NCI-H510A (cell line): ENCODE measurements at places on chromosomes 12 and 14.

DNA sequence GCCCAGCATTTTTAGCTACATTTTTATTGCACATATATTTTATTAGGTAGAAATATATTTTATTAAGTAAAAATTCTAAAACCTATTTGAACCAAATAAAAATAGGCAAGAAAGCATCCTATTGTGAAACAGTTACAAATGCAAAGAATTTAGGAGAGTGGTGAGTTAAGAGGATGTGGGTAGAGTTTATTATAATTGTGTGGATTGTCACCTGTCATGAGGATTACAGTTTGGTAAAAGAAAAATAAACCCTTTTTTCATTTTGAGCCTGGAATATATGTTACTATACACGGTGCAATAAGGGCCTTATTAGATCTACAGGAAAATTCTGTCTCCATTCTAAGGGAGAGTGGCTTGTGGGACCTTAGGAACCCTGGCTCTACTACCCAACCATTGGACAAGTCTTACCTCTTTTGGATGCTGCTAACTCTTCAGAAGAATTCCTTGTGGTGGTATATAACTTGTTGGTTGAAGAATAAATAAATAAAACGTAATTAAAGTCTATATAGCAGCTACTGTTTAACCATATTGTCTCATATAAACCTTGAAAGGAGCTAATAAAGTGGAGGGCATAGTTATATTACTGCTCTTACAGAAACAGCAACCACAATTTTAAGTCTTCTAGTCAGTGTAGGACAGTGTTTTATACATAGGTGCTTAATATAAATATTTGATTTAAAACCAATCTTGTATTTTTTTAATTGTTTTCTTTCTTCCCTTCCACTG is 67.8 kb downstream of the FGD4 start:
- DNase-seq: no peak

- no peak for DNase-seq
Measured at GRCh38 chr14:60508363-60508706, 611 bp upstream of the SIX6 start.

DNA sequence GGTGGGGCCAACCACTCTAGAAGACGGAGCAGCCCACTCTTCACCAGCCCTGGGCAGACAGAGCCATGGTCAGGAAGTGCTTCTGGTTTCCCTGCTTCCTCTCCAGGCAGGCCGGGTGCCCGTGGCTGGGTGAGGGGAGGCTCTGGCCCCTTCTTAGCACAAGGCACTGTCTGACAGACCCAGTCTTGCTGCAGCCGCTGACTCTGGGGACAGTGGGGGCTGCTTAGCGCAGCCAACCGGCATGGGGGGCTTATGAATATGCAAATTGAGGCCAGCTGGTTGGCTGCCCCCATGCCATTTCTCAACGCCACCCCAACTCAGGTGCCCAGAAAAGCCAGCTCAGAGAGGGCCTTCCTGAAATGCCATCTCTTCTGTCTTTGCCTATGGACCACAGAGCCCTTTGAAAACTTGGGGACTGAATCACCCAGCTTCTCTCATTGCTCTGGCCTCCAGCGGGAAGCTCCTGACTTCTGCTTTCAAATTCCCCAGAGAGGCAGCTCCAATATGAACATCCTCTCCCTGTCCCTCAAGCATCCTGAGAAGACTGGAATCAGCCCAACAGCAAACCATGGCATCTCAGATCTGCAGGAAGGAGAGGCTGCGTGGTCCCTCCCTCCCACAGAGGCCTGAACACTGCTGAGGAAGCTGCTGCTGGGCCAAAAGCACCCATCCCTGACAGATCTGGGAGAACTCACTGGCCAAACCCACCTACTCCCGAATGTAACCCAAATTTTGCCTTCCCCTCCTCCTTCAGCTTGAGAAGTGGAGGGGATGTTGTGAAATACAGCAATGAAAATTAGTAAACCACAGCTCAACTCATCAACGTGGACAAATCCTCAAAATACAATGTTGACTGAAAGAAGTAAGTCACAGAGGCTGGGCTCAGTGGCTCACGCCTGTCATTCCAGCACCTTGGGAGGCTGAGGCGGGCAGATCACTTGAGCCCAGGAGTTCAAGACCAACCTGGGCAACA is at the start of gene PROX2:
PROX2 (minus strand) TSS at position 205 of the 973 bp plus-strand sequence. CDS start 12,311 bp downstream, outside the sequence.
- no peak for DNase-seq

GRCh38 chr12:21697904-21698630 is 40.4 kb upstream of the LDHB start:
- DNase-seq: no peak

GRCh38 chr12:2017546-2018337 is 13.5 kb upstream of the DCP1B start:
- DNase-seq: no peak

- DNase-seq: no peak
Measured at GRCh38 chr12:90546511-90546910, 408.5 kb downstream of the CCER1 start.

GRCh38 chr12:19847294-19848059 is 408.2 kb downstream of the AEBP2 start:
- no peak for DNase-seq

DNA sequence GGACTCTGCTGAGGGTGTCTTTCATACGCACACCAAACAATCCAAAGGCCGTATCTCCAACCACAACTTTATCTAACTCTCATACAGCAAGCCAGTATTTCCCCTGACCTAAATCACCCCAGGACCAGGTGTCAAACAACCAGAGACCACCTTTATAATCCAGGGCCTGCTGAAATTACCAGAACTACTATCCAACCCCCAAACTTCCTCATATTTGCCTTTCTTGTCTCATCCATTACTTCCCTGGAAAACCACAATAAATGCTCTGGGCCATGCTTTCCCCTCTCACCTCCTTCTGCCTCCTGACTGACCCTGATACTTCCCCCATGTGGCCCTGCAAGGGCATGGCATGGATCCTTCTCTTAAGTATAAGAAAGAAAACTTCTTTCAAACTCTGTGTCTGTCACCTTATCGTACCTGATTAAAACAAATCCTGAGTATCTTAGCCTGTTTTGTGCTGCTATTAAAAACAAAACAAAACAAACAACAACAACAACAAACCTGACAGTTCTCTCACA is 44.7 kb upstream of the CRACR2A start:
- no peak for DNase-seq

GRCh38 chr12:75172611-75173010 is 37.0 kb downstream of the KCNC2 start:
- DNase-seq: no peak

GRCh38 chr14:93912782-93913181 is 14.4 kb upstream of the FAM181A start:
- DNase-seq: no peak

DNA sequence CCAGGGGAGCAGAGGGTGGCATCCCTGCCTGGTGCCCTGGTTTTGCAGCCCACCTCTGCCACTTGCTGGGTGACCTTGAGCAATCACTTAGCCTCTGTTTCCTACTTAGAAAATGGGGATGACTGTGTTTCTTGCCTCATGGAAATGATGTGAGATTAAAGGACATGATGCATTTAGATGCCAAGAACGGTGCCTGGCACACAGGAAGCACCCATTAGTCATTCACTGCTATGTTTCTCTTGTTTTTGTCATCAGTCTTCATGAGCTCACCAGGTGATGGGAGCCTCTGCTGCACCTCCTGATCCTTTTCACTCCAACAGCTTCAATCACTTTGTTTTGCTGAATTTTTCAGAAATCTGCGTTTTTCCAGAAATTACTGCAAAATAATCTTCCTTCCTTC is 23.6 kb upstream of the ATF1 start:
- no peak for DNase-seq

GRCh38 chr12:95494888-95495287 is 20.9 kb downstream of the METAP2 start:
- no peak for DNase-seq

DNA sequence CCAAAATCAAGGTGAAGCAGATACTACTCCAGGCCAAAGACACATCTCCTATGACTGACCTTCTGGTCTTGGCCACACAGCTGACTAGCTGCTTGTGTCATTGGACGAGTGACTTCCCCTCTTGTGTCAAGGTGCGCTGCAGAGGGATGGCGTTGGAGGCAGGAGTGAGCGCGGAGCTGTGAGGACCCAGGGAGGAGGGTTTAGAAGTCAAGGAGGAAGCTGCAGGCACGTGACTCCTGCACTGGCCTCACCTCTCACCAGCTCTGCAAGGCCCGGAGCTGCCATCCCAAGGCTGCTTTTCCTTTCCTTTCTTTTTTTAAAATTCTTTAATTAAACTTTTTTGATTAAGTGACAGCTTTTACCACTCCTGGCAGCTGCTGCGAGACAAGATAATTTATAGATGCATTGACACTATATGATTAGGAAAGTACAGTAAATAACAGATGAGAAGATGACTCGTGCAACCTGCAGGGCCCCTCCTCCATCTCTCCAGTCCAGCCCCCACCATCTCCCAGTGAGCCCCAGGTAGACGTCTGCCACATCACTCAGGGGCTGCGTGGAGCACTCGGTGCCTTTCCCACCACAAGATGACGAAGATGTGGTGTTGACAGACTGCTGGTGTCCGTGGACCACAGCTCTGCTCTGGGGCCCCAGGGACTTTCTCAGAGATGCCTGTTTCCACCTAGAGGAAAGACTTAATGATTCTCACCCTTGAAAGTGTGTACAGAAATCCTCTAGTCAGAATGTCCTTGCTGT is 350.6 kb downstream of the CACNA1C start:
- no peak for DNase-seq

- no peak for DNase-seq
Measured at GRCh38 chr12:56128670-56129205, 671 bp downstream of the ESYT1 start.

- no peak for DNase-seq
Measured at GRCh38 chr14:36096090-36096489, 80.4 kb downstream of the PTCSC3 start.

DNA sequence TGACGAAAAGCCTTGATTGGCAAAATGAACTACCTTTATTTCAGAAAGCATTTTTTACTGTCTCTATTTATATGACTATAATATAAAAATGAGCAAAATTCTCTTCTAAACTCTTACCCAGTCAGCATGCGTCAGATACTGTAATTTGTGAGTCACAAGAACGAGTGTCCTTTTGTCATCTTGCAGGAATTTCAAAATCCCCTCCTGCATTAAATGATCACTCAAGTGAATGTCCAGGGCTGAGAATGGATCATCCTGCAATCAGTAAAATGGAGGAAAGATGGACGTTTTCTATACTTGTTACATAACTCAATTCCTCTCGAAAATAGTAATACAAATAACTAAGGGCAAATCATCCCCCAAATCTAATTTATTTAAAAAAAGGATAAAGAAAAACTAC is 77.7 kb upstream of the KCNJ8 start:
- DNase-seq: no peak
